ENCODE measurements at places on chromosomes 7 and 10.

GRCh38 chr10:121158988-121159579, 307.9 kb downstream of the WDR11 start:
- DNase-seq: no peak

DNA sequence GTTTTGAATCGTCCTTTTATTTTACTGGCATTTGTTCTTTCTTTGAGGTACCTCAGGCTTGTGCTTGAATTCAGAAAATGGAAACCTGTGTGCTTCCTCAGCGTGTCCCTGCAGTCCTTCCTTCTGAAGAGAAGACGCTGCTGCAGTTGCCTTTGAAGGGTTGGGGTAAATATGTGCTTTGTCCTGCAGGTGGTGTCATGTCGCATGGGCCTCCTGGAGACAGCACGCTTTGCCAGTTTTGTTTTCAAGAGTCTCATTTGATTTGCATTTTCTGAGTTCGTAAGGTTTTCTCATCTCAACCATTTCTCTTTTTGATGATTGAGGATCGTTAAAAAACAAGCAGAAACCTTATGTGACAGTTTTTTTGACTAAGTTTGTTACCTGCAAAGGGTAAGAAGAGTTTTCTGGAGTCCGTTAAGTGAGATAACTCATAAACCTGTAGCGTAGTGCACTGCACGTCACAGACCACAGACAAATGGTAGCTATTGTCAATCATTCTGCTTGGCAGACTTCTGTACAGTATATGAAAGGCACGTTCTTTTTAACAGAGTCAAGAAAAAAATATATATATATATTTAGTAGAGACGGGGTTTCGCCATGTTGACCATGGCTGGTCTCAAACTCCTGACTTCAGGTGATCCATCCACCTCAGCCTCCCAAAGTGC, 57.0 kb downstream of the CDC123 start:
- DNase-seq: no peak

- no peak for DNase-seq
These were observed 21.7 kb upstream of the TSGA13 start for GRCh38 chr7:130708001-130708400.

DNA sequence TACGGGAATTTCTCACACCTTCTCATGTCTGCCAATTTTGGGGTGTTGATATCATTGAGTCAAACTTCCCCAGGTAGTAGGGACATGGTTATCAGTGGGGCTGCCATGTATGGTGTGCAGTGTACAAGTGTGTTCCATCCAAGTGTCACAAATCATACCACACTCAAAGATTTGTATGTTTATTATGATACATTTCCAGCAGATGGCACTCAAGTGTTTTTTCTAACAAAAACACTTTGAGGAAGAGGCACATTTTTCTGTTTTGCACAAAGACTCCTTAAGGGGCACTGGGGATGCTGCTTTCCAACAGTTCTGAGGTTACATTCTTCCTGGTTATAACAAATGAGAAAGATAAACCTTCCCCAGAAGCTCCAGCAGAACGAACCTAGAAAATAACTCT, 414.5 kb downstream of the REEP3 start:
- DNase-seq: peak; percentile 18

GRCh38 chr10:16967866-16968415, 150.7 kb upstream of the RSU1 start:
- no peak for DNase-seq

GRCh38 chr7:23115991-23116390, 10.4 kb downstream of the KLHL7 start:
- no peak for DNase-seq

DNA sequence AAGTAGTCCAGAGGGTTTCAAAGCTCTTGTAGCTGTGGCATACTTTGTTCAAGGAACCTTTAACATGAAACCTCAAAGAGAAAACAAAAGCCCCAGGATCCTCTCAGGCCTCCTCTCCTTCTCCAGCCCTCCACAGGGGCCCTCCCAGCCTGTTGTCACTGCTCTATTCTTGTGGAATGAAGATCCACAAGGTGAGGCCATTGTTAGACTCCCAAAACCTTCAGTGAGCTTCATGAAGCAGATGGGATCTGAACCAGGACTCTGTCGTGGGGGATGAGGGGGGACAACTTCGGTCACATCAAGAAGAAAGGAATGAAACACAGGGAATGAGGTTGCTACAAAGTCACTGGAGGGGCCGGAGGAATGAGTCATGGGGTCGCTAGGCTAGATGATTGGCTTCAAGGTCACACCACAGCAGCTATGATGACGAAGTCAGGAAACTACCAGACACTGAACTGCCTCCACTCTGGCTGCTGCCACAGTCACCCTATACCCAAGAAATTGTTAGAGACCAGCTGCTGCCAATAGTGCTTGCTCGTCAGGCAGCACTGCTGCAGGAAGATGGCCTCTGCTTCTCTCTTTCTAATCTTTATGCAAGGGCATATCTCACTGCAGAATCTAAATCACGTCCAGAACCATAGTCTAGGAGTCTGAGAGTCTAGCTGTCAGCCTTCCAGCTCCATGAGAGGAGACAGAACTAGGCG, 208.8 kb downstream of the HIBADH start:
- DNase-seq: no peak

GRCh38 chr7:146345251-146345650, 228.7 kb downstream of the CNTNAP2 start:
- DNase-seq: no peak

All from NCI-H460 (cell line).